ENCODE measurements at places on chromosomes 6 and 20.
A peak's percentile ranks its signal among the peaks of the same experiment; 100 is the strongest.

DNA sequence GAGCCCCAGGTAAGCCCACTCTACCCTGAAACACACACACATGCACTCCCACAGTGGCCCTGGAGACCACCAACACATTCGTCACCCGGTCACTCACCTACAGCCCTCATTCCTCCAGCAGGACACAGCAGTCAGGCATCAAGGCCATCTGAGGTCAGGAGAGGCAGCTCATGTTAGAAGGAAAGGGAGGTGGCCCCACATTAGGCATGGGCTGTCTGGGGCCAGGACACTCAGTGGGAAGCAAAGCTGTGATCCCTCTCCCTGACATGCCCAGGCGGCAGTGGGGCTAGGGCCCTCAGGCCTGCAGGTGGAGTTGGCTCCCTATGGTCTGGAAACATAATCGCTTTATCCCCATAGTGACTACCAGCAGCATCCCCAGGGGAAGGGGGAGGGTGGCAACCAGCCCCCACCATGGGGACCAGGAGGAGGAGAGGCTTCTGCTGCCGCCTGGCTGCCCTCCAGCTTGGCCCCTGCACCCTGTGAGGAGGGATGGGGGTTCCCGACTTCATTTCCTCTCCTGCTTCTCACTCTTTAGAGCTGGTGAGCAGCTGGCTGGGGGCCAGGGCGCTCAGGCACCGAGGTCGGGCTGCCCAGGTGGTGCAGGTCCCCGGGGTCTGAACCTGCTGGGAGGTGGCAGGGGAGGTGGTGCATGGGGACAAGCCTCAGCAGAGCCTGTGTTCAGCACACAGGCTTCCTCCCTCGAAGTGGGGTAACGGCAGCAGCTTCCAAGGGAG, 76.6 kb upstream of the CST7 start:
- DNase-seq = no peak

DNA sequence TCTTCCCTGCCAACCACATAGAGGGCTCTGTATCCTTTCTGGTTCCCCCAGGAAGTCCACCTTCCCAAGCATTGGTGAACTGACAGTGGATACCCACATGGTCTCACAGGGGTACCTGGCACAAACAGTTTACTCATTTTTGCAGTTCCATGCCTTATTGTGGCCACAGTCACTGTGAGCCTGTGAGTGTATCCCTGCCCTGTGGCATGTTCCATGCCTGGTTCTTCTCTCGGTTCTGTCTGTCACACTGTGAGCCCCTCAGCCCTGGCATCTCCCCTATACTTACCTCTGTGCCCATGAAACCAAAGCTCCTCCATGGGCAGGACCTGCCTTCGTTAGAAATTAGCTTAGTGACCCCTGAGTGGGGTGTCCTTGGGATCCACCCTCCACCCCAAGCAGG, 107.8 kb downstream of the TOX2 start:
- DNase-seq = no peak

- DNase-seq = no peak
These were observed 87.8 kb upstream of the CENPW start for GRCh38 chr6:126252154-126252553.

DNA sequence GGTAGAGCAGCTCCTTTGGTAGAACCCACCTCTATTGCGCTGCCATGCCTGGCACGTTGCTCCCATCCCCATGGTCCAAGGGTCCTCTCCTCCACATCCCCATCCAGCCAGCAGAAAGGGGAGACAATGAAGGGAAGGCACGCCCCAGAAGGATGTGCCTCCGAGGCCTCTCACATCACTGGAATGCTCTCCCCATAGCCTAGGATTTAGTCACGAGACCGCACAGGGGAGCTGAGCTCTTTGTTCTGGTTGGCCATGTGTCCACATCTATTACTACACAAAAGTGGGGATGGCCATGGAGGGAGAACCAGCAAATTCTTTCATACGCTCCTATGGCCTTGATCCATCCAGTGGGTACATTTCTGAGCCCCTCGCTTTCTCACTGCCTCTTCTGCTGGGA, 60.5 kb upstream of the SALL4 start:
- DNase-seq = no peak

GRCh38 chr20:60203451-60203850, 245.2 kb downstream of the CDH26 start:
- DNase-seq = no peak

DNA sequence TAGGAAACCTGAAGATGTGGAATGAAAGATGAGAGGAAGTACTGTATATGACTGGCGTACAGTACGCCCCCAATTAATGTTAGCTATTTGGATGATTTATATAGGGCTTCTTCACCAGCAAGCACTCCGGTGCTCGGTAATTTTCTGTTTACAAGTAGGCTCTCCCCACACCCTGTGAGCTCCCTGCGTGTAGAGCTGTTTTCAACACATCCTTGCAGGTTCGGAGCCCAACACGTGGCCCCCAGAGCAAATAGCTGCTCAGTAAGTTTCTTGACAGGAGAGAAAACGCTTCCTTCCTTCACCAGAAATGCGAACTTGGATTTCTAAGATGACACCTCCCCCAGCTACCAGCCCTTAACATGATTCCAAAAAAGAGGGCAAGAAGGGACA, 1.2 kb upstream of the RAB22A start:
- DNase-seq = no peak

- DNase-seq = no peak
These were observed 22.2 kb downstream of the TOX2 start for GRCh38 chr20:43936805-43937204.

- no peak for DNase-seq
These were observed 14.2 kb downstream of the TRAF3IP2 start for GRCh38 chr6:111591370-111591900.

GRCh38 chr6:6002005-6002847, 4.5 kb downstream of the NRN1 start:
- no peak for DNase-seq

DNA sequence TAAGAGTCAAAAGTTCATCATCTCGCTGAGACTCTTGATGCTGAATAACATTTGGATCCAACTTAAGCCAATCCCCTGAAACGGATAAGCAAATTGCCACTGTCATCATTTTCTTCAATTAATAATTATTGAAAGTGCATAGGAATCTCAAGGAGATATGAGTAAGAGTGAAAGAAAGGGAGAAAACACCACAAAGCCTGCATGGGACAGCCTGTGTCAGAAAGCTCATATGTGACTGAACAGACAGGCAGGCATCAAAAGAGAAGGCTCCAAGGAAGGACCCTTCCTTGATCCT, 13.3 kb downstream of the ATXN1 start:
- DNase-seq = no peak

DNA sequence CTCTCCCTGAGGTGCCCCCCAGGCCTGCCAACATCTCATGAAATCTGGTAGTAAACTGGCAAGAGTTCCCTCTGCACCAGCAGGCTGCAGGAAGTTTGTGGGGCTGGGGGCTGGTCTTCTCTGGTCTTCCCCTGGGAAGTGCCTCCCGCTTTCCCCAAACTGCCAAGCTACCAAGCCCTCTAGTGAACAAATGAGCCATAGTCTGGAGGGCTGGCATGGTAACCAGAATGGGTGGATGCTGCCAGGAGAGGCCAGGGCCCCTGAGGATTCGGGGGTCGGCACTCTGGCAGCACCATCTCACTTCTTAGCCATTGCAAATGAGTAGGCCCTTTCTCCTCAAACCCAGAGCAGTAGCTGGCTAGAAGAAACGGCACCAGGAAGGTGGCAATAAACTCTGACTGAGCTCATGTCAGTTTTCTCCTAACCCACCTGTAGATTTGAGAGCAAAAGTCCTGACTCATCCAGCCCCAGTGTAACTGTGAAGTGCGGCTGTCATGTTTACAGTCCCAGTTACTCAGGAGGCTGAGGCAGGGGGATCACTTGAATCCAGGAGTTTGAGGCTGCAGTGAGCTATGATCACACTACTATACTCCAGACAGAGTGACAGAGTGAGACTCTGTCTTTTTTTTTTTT, 35.9 kb downstream of the ZC3H12D start:
- no peak for DNase-seq

DNA sequence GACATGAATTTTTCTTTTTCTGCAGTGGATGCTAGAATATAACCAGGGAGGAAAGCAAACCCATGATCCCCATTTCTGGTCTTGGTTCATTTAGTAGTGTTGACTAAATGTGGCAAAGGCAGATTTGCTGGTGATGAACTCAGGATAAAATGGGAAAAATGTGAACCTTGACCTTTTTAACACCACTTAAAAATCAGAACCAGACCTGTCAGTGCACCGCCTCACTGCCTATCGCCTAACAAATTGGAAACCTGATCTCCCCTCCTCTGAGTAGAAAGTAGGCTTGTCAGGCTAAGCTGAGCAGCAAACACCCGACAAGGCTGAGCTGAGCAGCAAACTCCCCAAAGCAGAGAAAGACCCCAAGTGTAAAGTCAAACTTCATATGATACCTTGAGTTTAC, 254.8 kb downstream of the FOXC1 start:
- DNase-seq = no peak

- DNase-seq = no peak
These were observed 46.2 kb upstream of the SDHAF4 start for GRCh38 chr6:70520575-70520974.

DNA sequence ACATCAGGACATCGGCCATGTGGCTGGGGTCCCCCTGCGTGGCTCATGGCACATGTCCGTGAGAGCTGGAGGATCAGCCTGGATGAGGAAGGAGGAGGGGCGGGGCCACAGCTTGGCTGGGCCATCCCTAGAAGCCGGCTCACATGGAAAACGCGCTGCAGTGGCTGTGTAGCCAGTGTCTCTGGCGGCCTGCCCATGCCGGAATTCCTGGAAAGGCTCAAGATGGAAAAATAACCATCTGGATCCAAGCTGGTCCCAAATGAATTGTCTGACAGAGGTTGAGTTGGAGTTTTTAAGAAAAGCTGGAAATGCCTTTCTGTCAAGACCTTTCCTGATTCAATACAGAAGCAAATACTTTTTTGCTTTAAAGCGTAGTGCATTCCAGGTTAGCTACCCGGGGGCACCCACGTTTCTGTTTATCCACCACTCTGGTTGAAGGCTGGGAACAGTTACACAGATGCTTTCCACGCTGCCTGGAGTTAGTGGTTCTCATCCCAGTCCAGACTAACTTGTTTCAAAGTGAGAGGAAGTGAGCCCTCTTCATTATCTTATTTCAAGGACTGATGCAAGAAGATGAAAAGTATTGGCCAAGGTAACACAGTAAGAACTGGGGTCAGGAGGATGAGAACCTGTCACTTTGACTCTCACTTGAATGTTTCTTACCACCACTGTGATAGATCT, 99.0 kb downstream of the GMPR start:
- DNase-seq = no peak

DNA sequence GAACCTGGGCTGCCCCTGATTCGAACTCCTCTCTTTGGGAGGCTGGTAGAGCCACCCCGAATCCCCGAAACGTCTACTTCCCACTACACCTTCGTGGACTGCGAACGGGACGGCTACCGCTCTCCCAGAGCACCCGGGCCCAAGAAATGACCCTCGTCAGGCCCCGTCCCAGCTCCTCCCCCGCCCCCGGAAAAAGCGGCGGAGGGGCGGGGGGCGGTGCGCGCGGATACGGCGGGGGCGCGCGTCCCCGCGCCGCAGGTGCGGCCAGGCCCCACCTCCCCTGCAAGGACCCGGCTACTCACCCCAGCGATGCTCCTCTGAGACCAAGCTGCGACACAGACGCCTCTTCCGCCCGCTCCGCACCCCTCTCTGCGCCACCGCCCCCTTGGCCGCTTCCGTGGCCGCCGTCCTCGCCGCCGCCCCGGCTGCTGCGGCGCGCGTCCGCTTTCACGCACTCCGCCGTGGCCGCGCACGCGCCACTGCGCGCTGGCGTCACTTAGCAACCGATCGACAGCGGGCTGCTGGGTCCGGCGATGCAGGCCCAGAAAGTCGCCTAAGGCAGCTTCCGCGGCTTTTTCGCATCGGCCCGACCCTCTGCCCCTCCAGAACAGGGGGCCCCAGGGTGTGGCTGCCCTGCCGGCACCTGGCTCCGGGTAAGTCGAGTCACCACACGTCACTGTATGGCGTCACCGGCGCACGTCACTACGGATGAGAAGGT, at the start of gene BTBD9:
Gene BTBD9, minus strand, starts transcription at position 432 of the 718 bp plus-strand sequence.
- peak; percentile 82 for DNase-seq

DNA sequence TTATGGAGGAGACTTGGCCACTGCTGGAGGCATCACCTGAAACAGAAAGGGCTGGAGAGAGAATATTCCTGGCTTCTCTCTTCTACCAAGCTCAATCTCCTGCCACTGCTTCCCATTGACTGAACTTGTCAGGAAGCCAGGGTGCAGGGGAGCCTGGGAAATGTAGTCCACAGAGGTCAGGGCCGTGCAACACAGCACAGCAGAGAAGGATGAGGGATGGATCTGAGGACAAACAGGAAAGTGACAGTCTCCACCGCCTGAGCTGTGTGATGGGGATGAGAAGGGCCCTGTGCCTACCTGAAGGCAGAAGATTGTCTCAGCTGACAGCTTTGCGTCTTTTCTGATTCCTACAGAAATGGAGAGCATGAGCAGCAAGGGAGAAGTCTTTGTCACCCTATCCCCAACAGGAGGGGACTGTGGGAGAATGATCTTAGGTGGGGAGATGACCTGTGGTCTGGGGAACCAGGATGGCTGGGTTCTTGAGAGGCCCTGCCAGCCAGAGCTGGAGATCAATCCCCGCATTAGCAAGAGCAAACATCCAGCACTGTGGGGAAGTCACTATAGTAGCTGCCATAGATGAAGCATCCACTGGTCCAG, 114.2 kb downstream of the SNX5 start:
- no peak for DNase-seq

- DNase-seq = peak; percentile 48
These were observed 304.9 kb downstream of the CDH26 start for GRCh38 chr20:60262967-60263603.

- DNase-seq = no peak
These were observed 12.0 kb downstream of the MDN1 start for GRCh38 chr6:89807581-89807980.

- DNase-seq = peak; percentile 57
These were observed at the start of gene HDDC2 for GRCh38 chr6:125301435-125302391. HDDC2 (minus strand) TSS chr6:125301967; CDS start chr6:125301932, 35 bp downstream.

GRCh38 chr6:912871-913835, 220.2 kb upstream of the EXOC2 start:
- no peak for DNase-seq

- DNase-seq = no peak
These were observed 103.5 kb downstream of the LAMP5 start for GRCh38 chr20:9617940-9618339.

GRCh38 chr6:6386010-6386409, 65.5 kb upstream of the F13A1 start:
- no peak for DNase-seq

- no peak for DNase-seq
These were observed 44.3 kb upstream of the ZNF184 start for GRCh38 chr6:27517238-27517637.
